Muscle of leg (tissue), 16 donors: ENCODE measurements at places on chromosomes 1 and 21. TPM values are rescaled to one million over a fixed set of nuclear protein-coding genes. Genes with fewer than 3 reads are reported as not detected.

GRCh38 chr1:57066980-57067610 lies 101.3 kb upstream of the C8B start:
- no peak for DNase-seq

DNA sequence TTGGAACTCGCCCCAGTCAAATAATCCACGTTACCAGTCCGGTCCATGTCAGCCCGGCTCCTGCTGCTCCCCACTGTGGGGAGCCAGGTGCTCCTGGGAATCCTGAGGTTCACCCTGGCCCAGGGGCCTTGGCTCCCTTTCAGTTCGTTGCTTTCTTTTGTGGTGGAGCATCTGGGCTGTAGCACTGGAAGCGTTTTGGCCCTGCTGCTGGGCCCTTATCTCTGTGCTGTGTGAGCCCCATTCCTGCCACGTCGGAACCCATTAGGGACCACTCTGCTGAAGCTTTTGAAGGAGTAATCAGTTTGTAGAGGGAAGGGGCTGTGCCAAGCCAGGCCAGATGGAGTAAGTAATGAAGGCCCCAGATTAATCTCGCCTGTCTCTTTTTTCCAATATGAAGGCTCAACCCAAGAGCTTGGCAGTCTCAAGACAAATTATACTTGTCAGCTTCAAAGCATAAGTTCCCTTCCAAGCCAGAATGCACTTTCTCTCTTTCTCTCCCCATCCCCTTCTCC lies 82.3 kb downstream of the PGM1 start:
- DNase-seq = peak; percentile 29

DNA sequence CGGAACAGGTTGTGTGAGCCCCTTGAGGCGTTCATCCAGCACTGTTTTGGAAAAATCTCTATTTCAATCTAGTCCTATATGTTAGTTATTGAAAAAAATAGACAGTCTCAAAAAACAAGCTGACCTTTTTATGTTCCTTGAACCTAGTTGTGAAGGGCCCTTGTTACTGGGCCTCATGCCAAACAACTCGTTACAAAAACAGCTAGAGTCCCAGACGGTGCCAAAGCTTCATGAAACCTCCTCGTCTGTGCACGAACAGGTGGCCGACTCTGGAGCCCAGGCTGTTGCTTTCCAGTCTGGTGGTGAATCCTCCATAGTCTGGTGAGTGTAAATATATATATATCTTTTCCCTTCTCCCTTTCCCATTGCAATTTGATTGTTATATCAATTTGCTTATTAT lies at the start of gene CHIA:
TSS of gene CHIA (plus strand) at position 222 of the 400 bp plus-strand sequence. CDS start 19,617 bp downstream, outside the sequence.
- peak; percentile 8 for DNase-seq

GRCh38 chr1:193694741-193695140 lies 508.3 kb upstream of the B3GALT2 start:
- DNase-seq = no peak

DNA sequence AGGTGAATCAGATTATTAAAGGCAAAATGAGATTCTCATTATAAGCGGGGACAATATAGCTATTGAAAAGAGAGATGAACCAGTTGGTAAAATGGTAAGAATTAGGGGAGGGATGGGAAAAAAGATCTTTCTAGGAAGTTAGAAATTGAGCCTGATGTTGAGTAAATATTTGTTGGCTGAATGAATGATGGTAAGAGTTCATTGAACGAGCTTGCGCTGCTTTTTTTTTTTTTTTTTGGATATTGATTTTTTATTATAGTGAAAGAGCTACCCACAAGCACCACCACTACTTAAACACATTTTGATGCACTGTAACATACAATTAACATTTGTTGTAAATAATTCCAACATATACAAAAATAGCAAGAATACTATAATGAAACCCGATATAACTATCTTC lies 1.1 kb upstream of the GCLM start:
- DNase-seq = no peak

DNA sequence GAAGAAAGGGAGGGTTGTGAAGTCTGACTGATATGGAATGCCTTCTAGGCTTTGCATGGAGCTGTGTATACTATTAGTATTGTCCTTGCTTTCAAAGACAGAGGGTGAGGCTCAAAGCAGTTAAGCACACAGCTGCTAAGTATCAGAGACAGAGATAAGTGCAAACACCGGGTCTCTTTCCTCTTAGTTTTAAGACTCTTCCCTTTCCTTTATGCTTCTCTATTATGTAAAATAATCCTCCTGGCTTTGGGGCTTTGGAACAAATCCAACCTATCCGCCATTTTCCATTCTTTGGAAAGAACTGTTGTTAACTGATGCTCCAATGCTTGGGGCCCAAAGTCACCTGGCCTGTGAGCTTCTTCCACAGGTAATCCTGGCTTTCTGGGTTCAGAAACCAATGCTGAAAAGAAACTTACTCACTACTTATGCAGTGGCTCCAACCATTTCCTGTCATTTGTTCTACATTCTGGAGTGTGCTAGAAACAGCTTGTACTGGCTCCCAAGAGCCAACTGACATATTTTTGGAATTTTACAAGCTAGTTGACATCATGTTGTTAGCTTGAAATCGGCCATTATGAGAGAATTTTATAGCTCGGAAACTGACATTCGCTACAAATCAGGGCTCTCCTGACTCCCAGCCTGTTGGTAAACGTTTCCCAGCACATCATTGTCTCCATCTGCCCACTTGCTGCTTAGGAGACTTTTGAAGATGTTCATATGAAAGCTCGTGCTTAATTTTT lies 67.5 kb downstream of the DNTTIP2 start:
- DNase-seq = peak; percentile 43

DNA sequence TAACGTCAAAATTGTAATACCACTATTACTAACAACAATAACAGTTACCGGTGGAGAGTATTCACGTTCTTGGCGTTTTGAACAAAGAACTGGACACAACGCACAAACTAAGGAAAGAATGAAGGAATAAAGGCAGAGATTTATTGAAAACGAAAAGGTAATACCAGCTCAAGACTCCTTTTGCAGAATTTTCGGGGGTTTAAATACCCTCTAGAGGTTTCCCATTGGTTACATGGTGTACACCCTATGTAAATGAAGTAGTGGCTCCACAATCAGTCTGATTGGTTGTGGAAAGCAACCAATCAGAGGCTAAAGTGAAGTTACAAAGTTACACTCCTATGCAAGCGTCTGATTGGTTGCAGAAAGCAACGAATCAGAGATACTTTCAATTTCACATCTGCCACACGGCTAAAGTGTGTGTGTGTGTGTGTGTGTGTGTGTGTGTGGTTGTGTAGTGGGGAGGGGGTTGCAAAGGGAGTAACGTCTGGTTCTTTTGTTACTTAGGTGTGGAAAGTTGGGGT lies 1.1 kb upstream of the GTF2B start:
- peak; percentile 66 for DNase-seq

DNA sequence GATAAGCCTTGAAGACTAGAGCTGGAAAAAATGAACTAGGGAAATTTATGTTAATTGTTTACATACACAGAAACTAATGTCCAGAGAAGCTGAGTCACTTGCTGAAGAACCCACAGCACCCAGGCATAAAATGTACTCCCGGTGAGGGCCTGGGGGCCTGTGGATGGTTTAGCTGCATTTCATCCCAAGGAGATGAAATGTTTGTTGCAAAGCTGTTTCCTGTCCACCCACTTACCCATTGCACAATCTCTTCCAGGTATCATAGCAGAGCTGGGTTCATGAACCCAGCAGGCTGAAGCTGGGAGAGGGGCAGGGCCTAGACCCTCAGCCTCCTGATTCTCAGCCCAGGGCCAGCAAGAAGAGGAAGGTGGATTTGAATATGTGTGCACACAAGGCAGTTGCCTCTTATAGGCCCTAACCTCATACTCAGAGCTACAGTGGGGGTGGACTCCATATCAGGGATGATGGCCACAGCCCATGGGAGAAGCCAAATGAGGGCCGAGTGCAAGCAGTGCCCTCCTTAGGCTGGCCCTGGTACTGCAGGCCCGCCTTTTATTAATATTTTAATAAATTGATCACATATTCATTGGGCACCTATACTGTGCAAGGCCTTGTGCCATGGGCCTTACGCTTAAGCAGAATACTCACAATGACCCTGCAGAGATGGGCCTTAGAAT lies 110.8 kb downstream of the LACTBL1 start:
- DNase-seq = peak; percentile 54

DNA sequence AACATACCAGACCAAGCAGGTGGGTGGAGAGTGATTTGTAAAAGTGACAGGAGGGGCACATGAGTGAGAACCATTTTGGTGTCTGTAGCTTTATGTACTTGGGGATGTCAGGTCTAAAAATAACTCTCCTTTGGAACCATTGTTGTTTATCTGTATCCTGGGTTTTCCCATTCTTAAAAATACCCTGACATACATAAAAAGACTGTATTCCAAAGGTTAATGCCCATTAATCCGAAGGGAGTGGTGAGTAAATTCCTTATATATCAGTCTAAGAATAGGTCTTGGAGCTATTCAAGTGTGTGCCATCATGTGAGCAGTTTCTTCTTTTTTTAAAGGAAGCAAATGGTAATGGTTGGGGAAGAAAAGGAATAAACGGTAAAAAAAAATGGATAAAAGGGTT lies 117.5 kb downstream of the TGFB2 start:
- peak; percentile 63 for DNase-seq

- no peak for DNase-seq
Observed at GRCh38 chr1:3465091-3465934, 10.8 kb downstream of the ARHGEF16 start.

GRCh38 chr1:63792152-63792551 lies 18.3 kb downstream of the ROR1 start:
- DNase-seq = no peak

LRRC3 gene
- polyA plus RNA-seq = 2.5 TPM

B4GALT2 gene
- 59.6 TPM for polyA plus RNA-seq

SLC37A1 gene
- polyA plus RNA-seq = 2.2 TPM

DPYD gene
- 10.3 TPM for polyA plus RNA-seq
